EH (cell line): ENCODE measurements at places on chromosomes 11 and 22.

DNA sequence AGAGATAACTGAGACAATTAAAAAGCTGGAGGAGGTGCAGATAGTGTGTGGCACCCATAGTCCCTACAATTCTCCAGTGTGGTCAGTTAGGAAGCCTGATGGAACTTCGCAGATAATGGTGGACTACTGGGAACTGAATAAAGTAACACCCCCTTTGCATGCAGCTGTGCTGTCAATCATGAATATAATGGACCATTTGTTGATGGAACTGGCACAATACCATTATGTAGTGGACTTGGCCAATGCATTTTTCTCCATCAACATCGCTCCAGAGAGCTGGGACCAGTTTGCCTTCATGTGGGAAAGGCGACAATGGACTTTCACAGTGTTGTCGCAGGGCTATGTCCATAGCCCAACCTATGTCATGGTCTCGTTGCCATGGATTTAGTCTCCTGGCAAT lies 324.2 kb downstream of the TMEM135 start:
- DNase-seq = no peak

DNA sequence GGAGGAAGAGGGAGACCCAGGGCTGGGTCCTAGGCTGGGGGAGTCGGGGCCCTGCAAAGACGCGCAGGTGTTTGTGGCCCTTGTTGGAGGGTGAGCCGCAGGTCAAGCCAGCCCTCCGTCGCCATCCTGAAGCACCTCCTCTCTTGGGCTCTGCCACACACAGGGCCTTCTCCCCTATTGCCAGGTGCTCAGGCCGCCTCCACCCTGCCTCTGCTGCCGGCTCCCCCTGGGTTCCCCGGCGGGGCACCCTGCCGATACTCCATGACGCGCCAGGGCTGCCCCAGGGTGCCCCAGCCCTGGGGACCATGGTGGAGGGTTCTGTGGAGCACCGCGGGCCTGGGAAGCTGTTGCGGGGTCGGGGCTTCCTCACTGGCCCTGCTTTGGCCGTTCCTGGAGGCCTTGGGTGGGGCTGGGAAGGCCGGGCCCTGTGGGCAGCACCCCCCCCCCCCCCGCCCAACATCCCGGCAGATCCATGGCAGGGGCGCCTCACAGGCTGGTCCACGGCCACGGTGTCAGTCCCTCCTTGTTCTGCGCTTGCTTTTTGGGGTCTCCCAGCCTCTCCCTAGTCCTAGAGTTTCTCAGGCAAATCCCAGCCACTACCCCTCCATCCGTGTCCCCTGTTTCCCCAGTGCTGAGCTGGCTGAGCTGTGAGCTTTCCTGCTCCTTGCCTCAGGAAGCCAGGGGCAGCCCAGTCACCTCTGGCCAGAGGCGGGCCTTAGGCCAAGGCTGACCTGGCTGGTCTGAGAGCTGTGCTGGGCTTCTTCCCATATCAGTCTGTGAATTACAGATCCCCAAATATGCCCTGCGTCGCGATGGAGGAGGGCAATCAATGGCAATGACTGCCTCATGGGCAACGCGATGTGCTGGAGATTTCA lies 2.3 kb upstream of the ADORA2A start:
- DNase-seq = no peak

- DNase-seq = no peak
Measured at GRCh38 chr22:30569674-30570202, 4.7 kb downstream of the GAL3ST1 start.

- DNase-seq = no peak
Measured at GRCh38 chr11:48880021-48880441, 103.7 kb downstream of the TRIM51G start.

GRCh38 chr11:12767027-12767426 lies 92.8 kb downstream of the TEAD1 start:
- peak; percentile 35 for DNase-seq

GRCh38 chr11:12091956-12092558 lies 18.3 kb upstream of the MICAL2 start:
- DNase-seq = peak; percentile 39

GRCh38 chr11:6203327-6203726 lies 2.0 kb upstream of the C11orf42 start:
- DNase-seq = no peak

DNA sequence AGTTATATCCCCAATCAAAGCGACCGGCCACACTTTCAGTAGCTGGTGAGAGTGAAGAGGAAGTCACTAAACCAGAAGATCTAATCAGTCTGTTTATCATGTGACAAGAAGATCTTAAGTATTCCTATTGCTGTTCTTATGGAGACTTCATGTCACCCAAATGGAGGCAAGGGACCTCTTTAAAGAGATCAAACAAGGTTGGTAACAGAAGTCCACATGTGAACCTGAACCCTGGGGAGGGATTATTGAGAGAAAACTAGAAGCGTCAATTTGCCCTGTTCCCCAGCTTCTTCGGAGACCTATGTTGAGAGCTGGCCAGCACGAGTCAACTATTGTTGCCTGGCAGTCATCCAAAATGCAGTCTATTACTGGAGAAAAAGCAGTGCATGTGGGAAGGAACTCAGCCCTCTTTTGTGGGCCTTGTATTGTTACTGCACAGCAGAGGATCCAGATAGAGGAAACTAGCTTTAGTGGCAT lies 76.9 kb upstream of the CTSC start:
- DNase-seq = peak; percentile 70

DNA sequence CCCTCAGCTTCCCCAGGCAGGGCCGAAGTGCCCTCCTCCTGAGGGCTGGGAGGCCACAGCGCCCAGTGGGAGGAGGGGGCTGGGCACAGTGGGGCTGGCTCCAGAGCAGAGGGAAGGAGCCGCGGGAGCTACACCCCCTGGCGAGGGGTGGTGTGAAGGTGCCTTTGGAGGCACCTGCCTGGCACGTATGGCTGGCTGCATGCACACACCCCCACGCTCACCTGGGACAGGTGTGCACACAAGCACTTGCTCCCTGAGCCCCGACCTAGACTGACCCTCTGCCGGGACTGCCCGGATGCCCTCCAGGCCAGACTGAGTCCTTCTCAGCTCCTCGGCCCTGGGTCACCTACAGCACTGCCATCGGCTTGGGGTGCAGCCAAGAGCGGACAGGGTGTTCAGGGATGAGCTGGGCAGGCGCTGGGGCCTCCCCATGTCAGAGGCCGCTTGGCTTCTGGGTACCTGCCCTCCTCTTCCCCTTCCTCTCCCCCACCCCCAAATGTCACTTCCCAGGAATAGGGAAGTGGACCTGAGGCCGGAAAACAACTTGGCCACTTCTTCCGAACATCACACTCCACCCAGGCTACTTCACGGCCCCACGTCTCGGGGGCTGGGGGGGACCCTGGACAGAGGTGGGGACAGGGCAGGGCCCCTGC lies 7.4 kb upstream of the PIM3 start:
- DNase-seq = no peak

DNA sequence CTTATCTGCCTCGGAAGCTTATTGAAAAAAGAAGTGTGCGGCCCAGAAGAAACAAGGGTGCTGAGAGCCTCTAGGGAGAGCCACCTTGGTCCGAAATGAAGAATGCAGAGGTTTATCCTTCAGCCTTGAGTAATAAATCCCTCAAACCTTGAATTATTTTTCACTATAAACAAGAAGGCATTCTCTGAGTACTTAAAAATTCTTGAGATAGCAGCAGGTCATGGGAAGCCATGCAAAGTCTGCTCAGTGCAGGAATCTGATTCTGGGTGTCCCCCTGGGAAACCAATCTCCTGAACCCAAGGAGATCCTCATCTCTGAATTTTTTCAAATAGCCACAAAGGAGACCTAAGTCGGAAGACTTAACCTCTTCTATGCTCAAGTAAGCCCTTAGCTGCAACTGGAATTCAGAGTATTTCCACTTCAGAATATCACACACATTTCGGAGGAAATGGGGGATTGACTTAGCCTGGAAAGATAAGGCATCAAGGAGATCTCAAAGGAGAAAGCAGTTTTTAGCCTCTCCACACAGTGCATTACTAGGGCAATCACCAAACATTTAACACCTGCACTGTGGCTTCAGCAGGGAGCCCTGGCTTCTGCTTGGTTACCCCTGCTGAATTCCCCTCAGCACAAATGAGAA lies 365.0 kb downstream of the ETS1 start:
- peak; percentile 35 for DNase-seq

GRCh38 chr11:74532501-74533246 lies 39.1 kb upstream of the LIPT2 start:
- DNase-seq = no peak

DNA sequence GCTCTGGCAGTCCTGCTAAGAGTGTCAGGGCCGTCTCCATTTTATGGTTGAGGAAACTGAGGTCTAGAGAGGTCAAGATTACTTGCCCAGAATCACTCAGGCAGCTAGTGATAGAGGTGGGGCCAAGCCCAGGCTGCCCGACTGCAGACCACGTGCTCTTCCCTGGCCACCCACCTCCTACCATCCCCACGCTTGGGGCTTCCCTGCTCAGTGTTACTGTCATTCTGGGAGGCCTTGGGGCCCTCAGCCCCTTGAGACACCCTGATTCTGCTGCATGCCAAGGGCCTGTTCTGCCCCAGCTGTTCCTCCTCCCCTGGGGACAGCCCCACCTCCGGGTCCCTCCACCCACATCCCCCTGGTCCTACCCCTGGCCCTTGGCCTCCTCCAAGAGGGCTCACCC lies 17.2 kb upstream of the TAB1 start:
- DNase-seq = no peak

DNA sequence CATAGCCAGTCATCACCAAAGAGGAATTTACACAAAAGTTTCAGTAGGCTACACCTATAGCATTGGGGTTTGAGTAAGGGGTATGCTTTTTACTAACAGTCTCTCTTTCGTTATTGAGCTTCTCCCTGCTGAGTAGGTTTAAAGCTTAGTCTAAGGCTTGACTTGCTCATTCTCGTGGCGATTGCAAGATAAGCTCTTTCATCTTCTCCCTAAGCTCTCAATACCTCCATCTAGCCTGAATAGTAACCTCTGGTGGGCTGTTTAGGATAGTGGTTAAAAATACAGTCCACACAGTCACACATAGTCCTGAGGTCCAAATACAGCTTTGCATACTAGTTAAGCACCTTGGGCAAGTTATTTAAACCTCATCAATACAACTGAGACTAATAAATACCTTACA lies 65.6 kb downstream of the IMMP1L start:
- no peak for DNase-seq
